CD4-positive, alpha-beta memory T cell (primary cell): ENCODE measurements at places on chromosomes 4 and X. TPM values are rescaled to one million over a fixed set of nuclear protein-coding genes. Genes with fewer than 3 reads are reported as not detected.

- no peak for DNase-seq
These were observed 50.4 kb downstream of the TBC1D9 start for GRCh38 chr4:140705625-140706275.

DNA sequence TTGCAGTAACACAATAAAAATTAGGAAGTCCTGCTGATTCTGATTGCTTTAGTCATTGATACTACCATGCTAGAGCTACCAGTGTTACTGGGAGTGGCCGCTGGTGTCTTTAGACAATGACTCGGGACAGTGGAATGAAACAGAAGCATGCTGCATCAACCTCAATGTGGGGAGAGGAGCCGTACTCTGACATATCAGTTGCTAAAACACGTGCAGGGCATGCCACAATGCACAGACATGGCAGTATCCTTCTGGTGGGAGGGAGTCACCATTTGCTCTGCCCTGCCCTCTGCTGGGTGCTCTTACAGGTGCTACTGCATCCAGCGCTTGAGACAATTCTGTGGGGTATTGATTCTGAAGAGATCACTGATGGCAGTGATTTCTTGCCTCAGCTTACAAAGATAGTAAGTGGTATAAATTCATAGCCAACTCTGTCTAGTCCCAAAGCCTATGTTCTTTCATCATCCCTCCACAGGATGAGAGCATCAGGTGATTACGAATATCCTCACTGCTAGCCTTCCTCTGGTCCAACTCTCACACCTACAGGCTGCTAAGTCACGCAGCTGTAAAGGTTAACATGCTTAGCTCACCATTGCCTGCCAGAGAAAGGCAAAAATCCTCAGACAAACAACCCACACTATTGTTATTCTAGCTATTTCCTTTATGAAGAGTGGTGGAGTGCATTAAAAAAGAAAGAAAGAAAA, 43.7 kb downstream of the NSG1 start:
- DNase-seq: peak; percentile 44

DNA sequence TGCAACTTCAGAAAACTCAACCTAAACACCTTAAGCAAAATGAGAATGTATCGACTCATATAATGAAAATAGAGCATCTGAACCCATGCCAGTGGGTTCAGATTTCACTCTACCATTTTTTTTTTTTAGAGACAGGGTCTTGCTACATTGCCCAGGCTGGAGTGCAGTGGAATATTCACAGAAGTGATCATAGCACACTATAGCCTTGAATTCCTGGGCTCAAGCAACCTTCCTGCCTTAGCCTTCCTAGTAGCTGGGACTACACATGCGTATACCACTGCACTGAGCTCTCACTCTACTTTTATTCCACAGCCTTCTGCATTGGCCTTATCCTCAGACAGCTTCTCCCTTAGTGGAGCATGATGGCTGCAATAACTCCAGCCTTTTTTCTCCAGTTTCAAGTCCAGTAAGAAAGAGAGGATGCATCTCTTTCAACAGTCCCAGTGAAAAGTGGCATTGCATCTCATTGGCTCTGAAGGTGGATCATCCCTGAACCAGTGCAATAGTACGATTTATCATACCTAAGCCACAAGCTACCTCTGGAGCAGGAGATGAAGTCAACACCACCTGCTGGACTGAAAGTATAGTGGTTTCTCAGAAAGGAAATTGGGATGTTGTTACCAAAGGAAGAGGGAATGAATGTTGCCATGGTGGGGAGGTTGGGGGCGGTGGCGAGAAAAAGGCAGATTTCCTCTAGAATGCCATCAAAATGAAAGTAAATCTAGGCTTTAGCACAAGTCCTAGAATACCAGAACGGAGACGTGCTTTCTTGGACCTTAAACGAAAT, 2.0 kb upstream of the SOD3 start:
- no peak for DNase-seq

DNA sequence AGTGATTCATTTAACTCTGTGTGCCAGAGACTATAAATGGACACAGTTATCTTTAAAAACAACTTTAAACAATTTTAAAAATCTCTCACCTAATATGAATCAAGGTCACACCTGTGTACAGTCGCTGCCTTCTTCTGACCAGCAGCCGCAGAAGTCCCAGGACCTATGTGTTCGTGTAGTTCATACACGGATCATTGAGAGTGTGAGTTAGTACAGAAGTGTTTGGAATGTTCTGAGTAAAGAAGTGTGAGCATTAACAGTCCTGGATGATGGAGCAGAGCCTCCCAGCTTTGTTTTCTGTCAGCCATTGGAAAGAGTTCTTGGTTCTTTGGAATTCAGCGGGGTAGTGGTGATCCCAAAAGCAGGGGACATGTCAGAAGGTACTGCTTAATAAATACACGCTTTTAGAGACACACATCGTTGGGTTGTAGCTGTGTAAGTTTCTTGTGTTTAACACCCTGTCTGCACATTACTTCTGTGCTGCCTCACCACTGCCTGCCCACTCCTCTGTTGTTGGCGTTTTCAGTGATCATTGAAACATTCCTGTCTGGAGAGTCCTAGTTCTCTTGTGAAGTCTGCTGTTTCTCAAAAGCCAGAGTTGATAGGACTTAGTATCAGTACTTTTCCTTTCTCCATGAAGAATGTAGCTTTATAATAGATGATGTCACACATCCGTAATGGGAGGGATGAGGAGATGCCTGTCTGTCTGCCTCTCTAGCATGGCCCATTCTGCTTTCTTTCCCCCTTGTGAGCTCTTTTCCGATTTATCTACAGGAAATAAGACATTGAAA, 90.6 kb downstream of the PTTG2 start:
- DNase-seq: no peak

DNA sequence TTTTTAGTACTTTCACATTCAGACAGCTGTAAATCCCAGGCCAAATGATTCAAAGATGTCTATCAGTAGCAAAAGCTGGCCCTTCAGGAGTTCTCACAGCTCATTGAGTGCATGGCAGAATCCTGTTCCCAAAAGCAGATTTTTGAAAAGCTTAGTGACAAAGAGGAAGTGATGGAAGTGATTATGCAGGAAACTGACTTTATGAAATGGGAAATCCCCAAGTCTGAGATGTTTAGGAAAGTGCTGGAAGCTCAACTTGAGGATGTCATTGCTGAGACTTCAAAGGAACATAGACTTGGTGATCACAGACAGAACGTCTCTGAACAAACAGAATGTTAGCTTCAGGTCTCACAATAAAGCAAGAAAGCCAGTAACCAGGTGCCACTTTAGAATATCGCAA, 51.0 kb upstream of the CFAP47 start:
- no peak for DNase-seq

- no peak for DNase-seq
These were observed 370.3 kb upstream of the NOCT start for GRCh38 chr4:138645289-138645688.

DNA sequence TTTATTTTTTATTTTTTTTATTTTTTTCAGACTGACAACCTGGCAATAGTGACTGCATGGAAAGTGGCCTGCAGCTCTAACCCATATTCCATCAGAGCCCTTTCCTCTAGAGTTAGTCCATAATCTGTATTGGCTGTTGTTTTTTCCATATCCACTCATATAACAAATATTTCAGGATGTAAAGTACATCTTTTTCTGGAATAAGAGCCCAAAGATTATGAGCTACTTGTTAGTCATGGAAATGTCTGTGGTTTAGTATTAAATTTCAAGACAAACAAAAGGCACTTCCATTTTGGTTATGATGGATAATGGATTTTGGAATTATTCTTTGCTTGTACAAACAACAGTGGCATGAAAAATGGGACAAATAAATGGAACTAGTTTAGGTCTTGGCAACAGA, 296.0 kb upstream of the HS3ST1 start:
- DNase-seq: no peak

DNA sequence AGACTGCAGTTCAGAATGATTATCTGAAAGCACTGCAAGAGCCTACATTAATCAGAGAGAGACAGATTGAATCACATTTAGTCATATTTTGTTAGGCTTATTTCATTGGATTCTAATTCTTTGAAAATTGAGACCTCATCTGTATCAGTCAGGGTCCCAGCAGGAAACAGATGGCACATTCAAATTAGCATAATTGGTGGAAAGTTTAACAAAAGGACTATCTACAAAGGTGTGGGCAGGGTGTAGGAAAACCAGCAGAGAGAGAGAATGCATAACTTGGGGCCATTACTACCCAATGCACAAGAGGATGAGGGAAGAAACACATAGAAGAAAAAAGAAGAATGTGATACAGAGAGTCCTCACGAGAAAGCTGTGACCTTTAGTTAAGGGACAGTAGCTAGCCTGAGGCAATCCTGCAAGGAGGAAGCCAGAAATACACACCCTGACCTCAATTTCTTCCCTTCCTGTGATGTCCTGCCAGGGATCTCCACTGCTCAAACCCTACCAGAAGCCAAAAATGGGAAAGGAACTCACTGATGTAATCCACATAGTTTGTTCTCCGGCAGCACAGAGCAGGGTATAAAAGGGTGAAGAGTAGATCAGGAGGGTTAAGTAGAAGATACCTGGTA, 17.7 kb upstream of the XKRX start:
- no peak for DNase-seq

- DNase-seq: peak; percentile 29
These were observed 839 bp downstream of the STK26 start for GRCh38 chrX:132023896-132024386.

DNA sequence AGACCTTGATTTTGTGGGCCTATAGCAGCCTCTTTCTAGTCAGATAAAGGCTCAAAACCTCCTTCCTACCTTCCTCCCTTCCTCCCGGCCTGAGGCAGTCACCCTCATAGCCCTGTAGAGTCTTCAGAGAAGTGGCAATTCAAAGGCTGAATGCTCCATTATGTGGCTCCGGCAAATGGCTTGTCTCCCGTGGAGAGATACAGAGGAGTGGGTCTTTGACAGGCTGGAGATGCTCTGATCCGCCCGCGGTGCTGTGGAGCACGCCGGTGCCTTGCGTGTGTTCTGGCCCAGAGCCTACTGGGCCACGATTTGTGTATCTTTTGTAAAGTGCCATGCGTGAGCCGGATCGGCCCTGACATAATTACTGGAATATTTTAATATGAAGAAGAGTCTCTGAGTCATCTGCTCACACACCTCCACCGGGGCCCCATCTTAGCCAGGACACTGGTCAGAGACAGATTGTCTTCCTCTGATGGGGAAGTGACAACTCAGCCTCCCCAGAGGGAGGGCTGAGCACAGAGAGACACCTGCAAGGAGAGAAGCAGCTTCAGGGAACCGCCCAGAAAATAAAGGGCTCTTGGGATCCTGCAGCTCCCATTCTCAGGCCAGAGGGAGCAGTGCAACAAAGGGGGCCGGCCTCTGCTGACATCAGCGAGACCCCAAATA, 88.7 kb downstream of the DCTD start:
- no peak for DNase-seq

DNA sequence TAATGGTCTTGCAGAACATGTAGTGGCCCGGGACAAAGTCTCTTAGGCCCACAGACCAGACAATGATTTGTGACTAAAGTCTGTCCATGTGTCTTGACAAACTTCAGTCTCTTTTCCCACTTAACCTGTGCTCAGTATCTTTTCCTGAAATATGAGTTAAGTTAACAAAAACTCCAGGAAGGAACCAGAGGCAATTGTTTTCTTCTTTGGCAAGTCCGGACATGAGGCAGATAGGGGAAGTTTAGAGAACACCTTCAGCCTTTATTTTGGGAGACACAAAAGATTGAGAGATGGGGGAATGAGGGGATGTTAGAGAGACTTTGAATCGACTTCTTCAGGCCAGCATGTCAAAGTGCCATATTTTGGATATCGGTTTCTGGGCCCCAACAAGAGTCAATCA, 80.2 kb upstream of the FRMPD4 start:
- DNase-seq: no peak

DNA sequence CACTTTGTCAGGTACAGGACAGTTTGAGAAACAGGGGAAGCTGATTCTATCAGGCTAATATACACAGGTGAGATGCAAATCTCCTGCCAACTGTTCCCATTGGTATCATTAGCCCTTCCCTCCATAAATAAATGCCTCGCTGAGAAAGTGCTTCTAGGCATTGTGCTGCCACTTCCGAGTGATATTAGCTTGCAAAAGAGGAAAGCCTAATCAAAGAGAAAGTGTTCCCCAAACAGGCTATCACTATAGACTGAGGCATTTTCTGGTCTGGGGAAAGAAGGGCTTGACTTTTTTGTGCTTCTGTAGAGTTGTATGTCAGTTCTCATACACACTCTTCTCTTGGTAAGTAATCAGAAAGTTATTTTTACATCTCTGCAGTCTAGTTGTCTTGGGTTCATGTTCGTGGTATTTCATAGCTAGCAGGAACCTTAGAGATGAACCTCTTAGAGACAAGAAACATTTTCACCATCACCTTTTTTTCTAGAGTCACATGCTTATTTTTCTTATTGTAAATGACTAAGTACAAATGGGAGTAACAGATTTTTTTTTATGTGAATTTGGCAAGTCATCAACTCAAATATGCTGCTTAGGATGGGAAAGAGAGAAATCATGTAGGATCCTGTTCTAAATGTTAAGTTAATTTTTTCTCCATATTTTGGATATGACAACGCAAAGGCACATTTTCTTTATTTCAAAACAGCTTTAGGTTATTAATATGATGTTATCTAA, 1009.8 kb downstream of the ADGRL3 start:
- no peak for DNase-seq

- no peak for DNase-seq
These were observed 65.1 kb downstream of the CASK start for GRCh38 chrX:41858161-41858775.

GRCh38 chrX:154325541-154325940, 29.9 kb downstream of the TKTL1 start:
- DNase-seq: no peak

KIAA0232 gene
- total RNA-seq: 24.0 TPM

HEPH gene
- total RNA-seq: not detected

SHROOM4 gene
- not detected for total RNA-seq

BANK1 gene
- total RNA-seq: not detected

CT45A2 gene
- total RNA-seq: not detected
